ENCODE measurements at places on chromosomes 6 and 20.

- DNase-seq = no peak
These were observed 48.3 kb downstream of the ADGRF1 start for GRCh38 chr6:46993846-46994245.

DNA sequence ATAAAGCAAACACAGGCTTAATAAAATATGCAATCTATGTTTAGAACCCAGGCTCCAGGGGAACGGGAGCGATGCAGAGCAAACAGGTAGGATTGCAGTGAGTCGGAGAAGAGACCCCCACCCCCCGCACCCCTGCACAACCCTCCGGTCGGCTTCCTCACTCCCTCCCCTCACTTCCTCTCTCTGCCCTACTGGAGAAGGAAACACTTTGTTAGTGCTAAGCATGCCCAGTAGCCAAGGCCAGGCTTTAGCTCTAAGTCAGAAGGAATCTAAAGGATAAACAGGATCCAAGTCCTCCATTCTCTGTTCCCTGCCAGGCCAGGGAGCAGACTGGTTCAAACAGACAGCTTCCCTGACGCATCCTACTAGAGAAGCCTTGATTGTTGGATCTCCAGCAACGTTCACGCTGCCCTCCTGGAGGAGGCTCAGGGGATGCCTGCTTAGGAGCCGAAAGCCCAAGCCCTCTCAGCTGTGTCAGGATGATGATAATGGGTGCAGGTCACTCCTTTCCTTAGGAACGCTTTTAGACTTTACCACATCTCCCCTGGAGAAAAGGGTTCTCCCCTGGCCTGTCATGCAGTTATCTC is 14.7 kb downstream of the FOXQ1 start:
- no peak for DNase-seq

DNA sequence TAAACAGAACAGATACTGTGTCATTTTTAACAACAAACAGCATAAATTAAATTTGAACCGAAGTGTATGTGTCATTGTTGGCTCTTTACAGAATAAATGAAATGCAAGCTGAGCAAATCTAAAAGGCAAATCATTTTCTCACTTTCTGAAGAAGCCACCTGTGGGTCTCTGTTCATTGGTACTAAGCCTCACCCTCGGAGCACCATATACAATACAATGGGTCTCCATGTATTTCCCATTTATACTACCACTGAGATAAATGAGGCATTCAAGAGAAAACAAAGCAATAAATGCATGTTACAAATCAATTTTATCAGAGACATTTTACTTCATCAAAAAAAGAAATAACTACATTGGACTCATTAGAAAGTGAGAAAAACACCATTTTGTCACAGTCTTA is 38.9 kb upstream of the HIVEP1 start:
- no peak for DNase-seq

- DNase-seq = no peak
These were observed 6.5 kb downstream of the MBOAT1 start for GRCh38 chr6:20205722-20206161.

DNA sequence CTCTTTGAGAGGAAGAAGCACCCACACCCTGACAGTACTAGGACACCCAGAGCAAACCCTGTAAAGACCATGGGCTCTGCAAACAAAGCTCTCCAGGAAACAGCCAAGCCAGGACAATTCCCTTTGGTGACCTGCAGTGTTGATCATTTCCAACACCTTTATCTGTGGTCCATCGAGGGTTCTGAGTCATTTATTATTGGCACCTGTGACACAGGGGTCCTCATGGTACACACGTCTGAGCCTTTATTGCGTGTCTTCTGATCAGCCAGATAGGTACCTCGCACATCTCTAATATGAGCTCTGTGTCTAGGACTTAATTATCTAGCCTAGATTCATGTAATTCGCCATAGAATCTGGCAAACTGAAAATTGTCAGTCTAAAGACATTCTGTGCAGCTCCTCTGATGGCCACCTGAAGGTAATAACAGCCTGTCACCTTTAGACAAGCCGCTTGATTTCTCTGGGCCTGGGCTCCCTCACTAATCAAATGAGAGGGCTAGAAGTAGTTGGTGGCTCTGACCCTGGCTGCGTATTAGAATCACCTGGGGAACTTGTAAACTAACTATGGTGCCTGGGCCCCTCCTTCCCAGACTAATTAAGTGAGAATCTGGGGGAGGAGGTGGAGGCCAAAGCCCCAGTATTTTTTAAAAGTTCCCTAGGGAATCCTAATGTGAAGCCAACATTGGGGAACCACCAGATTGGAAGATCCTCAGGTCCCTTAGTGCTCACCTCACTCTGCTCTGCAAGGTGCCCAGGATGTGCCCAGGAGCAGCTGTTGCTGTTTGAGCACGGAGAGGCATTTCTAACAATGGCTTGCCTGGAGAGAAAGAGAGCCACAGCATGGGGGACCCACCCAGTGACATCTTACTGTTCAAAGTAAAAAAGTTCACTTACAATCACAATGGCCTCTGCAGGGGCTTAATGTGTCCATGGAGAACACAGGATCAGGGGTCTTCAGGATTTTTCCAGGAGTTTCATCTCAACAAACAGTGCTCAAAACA is 122.0 kb upstream of the ARID1B start:
- DNase-seq = no peak

- DNase-seq = no peak
These were observed 701.4 kb upstream of the NRSN1 start for GRCh38 chr6:23424584-23424983.

DNA sequence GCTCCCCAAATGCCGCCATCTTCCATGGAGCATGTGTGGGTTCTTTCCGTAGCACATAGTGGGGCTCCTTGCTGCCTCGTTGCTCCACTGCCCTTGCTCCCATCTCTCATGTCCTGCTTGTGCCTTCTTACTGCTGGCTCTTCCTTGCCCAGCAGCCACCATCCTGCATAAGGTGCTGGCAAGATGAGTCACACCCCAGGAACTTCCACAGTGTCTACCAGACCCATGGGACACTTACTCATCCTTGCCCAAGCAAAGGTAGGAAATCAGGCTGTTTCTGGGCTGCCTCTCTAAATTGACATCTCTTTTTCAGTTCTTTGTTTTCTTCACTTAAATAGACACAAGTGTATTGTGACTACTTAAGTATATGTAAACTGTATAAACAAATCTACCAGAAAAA is 39.4 kb upstream of the RGS17 start:
- DNase-seq = no peak

- DNase-seq = no peak
These were observed 87.8 kb upstream of the EZR start for GRCh38 chr6:158906926-158907325.

GRCh38 chr20:62774762-62775161 is 21.5 kb upstream of the MRGBP start:
- DNase-seq = no peak

DNA sequence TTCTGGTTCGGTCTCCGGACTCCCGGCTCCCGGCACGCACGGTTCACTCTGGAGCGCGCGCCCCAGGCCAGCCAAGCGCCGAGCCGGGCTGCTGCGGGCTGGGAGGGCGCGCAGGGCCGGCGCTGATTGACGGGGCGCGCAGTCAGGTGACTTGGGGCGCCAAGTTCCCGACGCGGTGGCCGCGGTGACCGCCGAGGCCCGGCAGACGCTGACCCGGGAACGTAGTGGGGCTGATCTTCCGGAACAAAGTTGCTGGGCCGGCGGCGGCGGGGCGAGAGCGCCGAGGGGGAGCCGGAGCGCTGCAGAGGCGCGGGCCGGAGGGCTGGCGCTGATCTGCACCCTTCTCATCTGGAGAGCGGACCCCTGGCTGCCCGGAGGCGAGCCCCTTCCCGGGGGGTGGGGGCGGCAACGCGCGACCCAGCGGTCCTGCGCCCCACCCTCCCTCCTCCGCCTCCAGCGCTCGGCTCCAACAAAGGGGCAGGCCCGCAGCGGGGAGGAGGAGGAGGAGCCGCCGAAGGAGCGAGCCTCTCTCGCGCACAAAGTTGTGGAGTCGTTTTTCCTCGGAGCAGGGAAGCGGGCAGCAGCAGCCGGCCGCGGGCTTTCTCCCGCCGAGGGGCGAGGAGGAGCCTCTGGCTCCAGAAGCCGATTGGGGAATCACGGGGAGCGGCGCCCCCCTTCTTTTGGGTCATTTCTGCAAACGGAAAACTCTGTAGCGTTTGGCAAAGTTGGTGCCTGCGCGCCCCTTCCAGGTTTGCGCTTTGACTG is at the start of gene UTRN:
UTRN (plus strand) TSS at position 553 of the 765 bp plus-strand sequence. CDS start 6,494 bp downstream, outside the sequence.
- no peak for DNase-seq

GRCh38 chr20:62685781-62686555 is 22.7 kb upstream of the NTSR1 start:
- no peak for DNase-seq

DNA sequence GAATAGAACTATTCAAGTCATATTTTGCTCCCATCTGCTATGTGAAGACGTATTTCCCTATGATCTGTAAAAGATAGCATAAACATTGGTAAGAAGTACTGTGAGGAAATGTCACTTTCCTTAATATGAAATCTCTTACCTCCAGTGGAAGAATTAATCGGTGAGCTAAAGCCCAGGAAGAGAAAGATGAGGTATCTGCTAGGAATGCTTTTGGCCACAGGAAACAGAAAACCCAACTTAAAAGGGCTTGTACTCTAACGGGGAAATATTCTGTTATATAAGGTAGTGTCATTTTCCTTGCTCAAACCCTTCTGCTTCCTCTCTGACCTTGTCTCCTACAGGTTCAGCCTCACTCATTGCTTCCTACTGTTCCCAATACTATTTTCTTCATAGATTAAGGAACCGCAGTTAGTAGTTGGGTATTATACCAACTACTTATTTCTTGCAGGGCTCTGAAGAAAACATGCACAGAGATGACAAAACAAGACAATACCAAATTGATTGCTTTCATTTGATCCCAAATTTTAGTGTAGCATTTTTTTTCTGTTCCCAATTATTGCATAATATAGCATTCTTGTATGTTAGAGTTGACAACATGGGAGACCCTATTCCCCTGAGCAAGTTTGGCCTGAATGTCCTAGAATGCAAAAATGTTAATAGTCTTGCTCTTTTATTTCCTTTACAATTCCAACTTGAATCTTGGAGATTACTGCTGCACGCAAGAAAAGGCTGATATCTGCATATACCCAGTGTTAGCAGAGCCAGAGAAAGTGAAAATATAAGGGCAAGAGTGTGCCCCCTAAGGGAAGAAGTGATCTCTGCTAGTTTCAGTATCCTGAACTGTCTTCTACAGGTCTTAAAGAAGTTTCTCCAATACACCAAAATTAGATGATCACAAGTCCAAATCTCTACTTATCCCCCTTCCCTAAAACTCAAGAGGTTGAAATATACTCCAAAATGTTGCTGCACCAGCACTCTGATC is 65.3 kb downstream of the AFG1L start:
- peak; percentile 52 for DNase-seq
